ENCODE measurements at places on chromosomes 2 and 18.

GRCh38 chr2:66667301-66667700 lies 232.4 kb downstream of the MEIS1 start:
- DNase-seq = no peak

GRCh38 chr18:76958692-76959341 lies 136.5 kb downstream of the ZNF236 start:
- no peak for DNase-seq

DNA sequence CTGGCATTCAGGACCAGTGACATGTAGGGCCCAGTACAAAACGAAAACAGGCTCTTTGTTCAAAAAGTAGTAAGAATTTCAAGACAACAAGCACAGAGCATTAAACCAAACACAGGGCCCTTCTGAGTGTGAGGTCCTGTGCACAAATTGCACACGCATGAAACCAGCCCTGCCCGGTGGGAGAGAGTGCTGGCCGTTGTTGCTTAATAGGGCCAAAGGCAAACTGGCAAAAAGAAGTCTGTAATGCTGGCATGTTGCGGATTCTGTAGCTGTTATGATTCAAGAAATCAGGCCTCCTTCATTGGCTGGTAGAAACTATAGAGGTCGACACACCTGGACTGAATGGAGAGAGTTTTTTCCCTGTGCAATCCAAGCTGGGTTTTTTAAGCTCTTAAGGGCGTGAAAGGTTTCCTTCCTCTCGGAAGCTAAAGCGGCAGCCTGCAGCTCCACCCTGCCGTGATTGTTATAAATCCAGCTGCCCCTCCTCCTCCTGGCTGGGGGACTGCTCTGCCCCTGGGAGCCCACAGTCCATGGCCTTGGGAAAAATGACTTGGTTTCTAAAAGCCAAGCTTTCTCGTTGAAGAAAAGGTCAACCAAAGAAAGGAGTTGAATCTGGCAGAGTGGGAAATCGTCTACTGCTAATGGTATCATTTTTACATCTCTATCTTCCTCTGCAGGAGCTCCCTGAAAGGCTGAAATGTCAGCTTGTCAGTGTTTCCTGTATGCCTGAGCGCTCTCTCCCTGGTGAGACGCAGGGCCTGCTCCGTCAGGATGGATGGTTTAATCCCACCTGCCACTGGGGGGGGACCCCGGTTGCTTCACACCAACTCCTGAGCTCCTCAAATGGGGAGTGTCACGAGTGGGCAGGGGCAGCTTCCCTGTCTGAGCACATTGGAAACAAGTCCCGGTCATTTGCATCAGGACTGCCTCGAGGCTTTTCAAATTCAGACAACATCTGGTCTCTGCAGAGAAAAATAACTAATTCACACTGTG lies 143.6 kb downstream of the ALPK2 start:
- no peak for DNase-seq

DNA sequence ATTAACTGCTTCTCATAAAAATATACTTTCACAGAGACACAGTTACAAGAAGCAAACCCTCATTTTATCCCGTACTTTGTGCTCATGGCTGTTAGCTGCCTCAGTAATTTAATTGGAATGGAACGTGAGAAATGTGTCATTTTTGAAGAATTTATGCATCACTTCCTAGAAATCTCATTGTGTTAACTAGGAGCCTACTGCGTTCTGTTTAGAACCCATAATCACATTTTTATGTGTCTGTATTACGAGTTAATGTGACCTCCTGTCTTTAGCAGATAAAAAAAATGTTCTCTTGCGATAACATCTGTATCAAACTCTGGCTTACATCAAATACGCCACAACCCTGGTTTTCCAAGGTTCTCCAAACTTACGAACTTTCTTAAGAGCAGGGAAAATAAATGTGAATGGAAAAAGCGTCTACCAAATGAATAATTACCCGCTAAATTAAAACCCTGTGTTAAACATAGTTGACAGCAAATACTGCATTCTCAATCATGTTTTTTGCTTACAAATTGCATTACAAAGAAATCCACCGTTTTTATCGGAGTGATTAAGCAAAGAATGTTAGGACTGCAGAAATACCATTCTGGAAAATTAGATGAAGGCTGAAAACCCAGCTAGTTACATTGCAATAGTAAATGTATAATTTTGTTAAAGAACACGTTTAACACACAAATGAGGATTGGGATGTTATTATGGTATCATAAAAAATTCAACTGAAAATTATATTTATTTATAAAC lies 12.1 kb upstream of the GBX2 start:
- DNase-seq = no peak

- no peak for DNase-seq
These were observed 24.9 kb downstream of the PECR start for GRCh38 chr2:216056739-216057138.

GRCh38 chr2:105330681-105331375 lies 1.3 kb upstream of the TGFBRAP1 start:
- no peak for DNase-seq

DNA sequence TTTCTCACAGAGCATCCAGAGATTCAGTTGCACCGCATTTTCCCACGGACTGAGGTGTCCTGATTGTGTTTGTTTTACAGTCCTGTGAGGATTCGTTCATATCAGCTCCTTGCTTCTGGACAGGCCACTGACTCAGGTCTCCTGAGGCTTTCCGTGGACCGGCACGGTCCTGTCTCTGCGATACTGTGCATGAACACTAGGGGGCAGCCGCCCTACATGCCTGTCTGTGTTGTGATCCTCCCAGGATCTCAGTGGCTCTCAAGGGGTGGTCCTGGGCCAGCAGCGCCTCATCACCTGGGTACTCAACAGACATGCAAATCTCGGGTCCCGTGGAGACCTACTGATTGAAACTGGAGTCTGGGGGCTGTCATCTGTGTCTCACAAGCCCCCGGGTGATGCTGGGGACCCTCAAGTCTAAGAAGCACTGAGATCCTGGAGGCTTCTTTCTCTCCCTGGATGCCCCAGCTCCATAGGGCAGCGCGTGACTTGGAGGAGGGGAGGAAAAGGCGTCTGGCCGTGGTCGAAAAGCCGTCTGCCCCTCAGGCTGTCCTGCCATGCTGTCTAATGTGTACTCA lies 28.9 kb downstream of the IL1R2 start:
- DNase-seq = peak; percentile 82

GRCh38 chr2:99153921-99154604 lies 679 bp downstream of the TSGA10 start:
- no peak for DNase-seq

DNA sequence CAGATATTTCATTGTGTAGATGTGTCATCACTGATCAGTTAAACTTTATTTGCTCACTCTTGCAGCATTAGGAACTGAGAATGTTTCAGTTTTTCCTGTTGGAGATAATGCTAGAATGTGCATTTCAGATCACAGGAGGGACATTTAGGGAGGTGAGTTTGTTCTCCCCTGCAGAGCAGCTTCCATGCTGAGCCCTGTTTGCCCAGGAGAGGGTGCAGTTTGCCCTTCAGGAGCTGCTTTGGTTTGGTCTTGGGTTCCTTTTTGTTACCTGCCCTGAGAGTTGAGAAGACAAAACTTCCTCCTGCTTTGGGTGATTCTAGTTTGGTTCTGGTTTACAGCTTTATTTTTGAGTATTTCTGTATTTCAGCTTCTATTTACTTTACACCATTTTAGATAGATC lies 49.9 kb downstream of the DGKD start:
- DNase-seq = no peak

DNA sequence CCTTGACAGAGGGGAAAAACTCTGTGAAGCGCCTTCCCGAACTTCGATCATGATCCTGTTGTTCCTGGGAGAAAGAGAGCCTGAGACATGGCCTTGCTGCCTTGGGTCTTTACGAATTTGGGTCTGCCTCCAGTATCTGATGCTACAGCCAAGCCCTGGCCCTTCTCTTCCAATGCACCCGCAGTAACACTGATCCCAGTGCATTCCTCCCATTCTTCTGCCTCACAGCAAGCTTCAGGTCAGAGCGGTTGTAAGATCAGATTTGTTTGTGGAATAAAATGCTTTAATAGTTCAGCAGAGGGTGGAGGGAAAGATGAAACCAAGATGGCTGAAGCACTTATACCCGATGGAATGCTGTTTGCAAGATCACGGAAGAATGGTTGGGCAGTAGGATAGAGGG lies 196.7 kb upstream of the SIX2 start:
- DNase-seq = no peak

GRCh38 chr2:70626254-70626990 lies 72.8 kb upstream of the TGFA start:
- DNase-seq = no peak

DNA sequence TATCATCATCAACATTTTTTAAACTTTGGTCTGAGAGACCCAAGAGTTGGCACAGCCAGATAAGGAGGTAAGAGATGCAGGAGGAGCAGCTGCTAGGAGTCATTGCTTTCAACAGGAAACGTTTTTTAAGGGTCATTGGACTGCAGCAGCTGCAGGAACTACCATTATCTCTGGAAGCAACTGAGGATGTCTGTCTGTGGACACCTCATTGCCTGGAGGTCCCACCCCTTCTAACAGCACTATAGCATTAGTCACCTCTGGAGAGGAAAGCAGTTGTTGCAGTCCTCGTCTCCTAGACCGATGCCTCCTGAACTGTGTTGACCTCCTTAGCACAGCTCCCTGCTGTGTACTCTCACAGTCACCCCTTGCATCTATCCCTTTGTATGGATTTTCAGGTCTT lies 21.5 kb upstream of the FSHR start:
- no peak for DNase-seq

- no peak for DNase-seq
These were observed 30.8 kb downstream of the TBC1D8 start for GRCh38 chr2:101120124-101120996.

- no peak for DNase-seq
These were observed 1526.9 kb upstream of the ACVR2A start for GRCh38 chr2:146317959-146318358.

GRCh38 chr2:205617905-205618304 lies 64.4 kb upstream of the NRP2 start:
- no peak for DNase-seq

GRCh38 chr18:49368161-49368875 lies 92.1 kb downstream of the DYM start:
- no peak for DNase-seq

DNA sequence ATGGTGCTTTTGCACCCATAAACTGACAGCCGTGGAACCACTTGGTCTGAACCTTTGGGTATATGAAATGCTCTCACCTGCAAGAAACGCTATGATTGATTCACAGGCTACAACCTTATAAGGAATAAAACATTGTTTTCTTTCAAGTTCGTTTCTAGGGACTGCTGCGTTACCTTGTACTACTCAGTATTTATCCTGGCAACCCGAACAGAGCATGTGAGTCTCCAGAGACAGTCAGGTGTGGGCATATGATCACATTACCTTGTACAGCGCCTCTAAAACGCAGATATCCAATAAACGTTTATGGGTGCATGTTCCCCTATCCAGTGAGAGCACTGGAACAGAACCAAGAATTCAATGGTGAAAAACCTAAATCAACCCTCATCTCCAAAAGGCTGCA lies 1.7 kb downstream of the CCBE1 start:
- no peak for DNase-seq

DNA sequence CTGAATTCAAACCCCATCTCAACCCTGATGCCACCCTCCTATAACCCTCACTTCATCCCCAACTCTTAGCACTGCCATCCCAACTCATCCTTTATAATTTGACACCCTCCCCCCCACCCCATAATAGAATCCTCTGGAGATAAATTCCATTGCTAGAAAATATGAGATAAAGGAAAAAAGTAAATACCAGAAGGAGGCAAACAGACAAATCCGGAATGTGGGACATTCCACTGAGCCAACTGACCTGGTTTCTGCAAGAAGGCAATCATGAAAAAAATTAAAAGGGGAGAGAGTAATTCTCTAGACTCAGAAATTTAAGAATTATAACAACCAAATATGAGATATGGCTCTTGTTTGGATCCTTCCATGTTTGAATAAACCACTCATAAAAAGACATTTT lies 132.4 kb downstream of the CYP26B1 start:
- no peak for DNase-seq

DNA sequence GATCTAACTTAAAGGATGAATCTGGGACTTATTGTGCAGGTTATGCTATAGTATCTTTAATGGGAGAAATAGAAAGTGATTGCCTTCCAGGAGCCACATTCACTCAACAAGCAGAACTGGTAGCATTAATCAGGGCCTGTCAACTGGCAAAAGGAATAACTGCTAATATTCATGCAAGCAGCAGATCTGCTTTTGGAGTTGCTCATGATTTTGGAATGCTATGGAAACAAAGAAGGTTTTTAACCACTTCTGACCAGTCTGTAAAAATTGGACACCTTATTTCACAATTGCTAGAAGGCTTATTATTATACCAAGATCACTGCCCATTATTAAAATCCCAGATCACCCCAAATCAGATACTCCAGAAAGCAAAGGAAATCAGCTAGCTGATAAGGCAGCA lies 200.4 kb downstream of the MREG start:
- DNase-seq = no peak

GRCh38 chr2:7438855-7439254 lies 521.6 kb downstream of the RNF144A start:
- DNase-seq = no peak

DNA sequence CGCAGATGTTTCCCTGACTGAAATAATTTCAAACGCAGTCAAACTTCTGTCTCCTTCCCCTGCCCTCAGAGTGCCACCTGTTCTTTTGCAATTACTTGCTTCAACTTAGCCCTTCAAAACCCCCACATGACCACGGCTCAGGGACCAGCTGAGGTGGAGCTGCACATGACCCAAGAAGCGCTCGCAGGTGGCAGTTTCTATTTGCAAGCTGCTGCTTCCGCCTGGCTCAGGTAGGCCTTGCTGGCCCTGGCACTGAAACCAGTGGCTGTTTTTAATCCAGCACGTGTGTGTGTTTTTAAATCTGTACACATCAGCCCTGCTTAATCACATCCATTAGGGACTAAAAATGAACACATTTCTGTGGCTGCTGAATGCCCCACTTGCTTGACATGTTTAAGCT lies 95.3 kb downstream of the CCDC93 start:
- no peak for DNase-seq

GRCh38 chr2:70347831-70348230 lies 46.0 kb upstream of the FAM136A start:
- no peak for DNase-seq

- DNase-seq = no peak
These were observed 69.7 kb upstream of the KCNE4 start for GRCh38 chr2:222982010-222982908.

DNA sequence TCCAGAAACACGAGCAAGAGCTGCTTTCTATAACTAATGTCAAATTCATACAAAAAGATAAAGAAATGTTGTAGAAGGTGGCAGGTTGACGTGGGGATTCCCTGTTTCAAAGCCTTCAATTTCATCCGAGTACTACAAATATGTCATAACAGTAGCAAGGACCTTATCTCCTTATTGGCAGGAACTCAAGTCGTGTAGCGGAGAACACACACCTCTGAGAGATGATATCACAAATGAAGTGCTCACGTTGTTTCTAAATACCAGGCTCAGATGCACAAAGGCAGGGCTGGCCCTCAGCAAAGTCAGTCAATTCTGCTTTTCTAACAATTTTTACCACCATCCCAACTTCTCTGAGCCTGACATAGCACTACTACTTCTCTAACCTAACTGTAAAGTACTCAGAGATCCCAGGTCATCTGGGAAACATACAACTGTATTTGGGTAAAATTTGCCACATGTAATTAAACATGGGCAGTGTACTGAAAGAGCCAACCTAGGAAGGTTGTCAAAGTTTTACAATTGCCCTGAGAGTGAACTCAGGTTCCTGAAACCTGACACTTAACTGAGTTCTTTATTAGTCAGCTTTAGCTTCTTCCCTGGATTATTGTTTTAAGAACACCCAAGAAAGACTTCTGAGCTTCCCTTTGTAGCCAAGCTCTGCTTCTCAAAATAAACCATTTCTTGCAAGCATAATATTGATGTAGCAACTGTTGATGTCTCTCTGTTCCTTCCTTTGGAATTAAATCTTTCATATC lies 813.7 kb upstream of the ACVR2A start:
- no peak for DNase-seq

All from activated T-cell treated with anti-CD3 and anti-CD28 coated beads for 48 hours (primary cell).